ENCODE measurements at places on chromosomes 1 and 21.

DNA sequence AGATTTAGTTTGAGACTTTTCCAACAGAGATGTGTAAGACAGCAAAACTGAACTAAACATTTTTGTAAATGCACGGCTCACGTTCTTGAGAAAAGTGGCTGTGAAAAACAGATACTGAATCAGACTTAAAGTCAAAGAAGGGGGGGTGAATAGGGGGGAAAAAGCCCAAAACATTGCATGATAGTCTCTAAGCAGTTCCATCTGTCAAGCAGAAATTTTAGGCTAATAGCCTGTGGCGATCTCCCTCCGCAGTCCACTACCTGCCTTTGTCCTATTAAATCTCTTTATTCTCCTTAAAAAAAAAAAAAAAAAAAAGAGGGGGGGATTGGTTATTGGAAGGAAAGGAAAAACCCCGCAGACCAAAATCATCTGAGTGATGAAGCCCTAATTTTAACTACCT is 217.6 kb upstream of the NFIA start:
- DNase-seq: no peak

GRCh38 chr1:190399233-190399632 is 78.4 kb downstream of the BRINP3 start:
- DNase-seq: no peak

DNA sequence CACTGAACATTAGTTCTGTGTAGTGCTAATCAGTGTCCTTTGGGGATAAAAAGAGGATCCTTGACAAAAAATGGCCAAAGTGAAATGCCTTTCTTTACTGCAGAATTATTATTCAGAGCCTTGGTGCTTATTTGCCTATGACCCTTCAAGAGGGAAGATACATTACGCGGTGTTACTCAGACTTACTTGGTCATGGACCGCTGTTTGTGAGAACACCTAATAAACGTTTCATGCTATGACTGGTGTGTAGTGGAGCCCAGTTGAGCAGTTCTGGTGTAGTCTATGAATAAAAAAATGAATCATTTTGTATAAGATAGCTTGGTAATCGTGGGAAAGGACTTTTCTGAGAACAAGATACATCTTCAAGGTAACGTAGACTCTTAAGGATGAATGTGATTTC is 8.3 kb downstream of the NFYC start:
- DNase-seq: no peak

DNA sequence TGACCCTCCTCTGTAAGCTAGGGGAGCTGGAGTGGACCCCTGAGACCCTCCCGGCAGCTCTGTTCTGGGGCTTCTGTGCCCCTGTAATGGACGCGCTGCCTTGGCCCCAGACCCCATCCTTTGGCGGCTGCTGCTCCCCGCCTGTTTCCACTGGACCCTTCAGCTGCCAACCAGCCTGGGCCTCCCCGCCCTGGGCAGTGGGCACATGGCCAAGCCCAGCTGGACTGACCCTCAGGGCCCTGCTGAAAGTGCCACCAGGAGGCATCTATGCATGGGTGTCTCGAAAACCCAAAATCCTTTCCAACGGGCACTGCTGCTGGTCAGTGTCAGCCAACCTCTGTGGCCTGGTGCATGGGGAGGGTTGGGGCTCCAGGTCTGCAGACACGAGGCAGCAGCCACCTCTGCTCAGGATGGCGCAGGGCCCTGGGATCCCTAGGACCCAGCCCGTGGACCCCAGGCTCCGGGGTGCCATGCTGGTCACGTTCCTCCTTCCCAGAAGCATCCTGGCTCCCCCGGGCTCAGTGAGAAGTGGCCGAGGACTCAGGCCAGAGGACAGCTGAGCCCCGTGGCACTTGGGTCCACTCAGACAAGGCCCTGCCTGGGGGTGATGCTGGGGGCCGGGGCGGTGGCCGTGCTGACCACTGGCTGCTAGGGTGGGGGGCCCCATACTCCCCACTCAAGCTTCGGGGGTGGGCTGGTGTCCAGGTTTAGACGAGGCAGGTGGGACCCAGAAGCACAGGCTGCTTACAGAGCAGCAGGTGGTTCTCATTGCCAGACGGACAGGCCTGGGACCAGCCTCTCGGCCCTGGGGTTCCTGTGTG is 46.9 kb downstream of the SLX9 start:
- no peak for DNase-seq

DNA sequence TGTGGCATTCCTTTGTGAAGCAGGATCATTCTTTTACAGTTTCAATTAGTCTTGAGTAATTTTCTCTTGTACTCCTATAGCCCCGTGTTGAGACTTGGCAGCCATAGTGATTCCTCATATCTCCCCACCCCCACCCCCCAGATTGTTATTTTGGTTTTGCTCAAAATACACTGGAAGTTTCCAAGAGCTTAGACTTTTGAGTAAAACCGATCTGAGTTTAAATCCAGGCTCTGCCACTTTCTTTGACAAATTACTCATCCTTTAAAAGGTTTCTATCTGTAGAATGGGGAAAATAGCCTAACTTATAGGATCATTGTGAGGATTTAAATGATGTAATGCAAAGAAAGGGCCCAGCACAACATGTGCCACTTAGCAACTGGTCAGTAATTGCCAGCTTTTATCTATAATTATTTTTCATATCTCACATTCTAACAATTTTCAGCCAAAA is 53.1 kb upstream of the RC3H1 start:
- DNase-seq: no peak

DNA sequence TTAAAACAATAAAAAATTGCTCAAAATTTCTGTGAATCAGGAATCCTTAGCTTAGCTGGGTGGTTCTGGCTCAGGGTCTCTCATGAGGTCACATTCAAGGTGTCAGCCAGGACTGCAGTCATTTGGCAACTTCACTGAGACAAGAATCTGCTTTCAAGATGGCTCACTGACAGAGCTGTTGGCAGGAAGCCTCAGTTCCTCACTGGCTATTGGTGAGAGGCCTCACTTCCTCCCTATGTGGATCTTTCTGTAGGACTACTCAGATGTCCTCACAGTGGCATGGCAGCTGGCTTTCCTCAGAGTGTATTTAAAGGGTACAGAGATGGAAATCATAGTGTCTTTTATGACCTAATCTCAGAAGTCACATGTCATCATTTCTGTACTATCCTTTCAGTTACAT is 785.7 kb downstream of the ADGRL2 start:
- no peak for DNase-seq
